ENCODE measurements at places on chromosomes 13 and 19.
A peak's percentile ranks its signal among the peaks of the same experiment; 100 is the strongest.

DNA sequence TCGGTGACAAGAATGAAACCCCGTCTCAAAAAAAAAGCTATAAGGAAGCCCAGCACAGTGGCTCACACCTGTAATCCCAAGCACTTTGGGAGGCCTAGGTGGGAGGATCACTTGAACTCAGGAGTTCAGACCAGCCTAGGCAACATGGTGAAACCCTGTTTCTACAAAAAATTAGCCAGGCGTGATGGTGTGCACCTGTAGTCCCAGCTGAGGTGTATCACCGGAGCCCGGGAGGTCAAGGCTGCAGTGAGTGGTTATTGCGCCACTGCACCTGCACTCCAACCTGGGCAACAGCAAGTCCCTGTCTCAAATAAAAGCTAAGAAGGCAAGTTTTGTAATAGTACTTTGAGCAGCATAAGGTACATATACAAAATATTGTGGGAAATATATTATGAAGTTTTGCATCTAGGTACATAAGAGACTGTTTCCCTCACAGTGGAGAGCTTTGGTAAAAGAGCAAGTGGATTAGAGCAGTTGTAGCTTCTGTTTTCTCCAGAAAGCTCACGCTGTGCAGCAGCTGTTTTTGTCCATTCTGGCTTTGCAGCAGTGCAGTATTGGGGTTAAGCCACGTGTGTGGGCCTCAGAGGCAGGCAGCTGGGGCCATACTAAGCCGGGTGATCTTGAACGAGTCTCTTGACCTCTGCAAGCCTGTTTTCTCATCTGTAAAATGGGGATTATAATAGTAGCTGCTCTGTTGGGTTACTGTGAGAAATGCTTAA, 35.4 kb downstream of the ARHGAP35 start:
- no peak for DNase-seq

- peak; percentile 82 for DNase-seq
These were observed 2.8 kb upstream of the LENG1 start for GRCh38 chr19:54162241-54162805.

GRCh38 chr19:18264971-18265540, 9.2 kb downstream of the IQCN start:
- no peak for DNase-seq

DNA sequence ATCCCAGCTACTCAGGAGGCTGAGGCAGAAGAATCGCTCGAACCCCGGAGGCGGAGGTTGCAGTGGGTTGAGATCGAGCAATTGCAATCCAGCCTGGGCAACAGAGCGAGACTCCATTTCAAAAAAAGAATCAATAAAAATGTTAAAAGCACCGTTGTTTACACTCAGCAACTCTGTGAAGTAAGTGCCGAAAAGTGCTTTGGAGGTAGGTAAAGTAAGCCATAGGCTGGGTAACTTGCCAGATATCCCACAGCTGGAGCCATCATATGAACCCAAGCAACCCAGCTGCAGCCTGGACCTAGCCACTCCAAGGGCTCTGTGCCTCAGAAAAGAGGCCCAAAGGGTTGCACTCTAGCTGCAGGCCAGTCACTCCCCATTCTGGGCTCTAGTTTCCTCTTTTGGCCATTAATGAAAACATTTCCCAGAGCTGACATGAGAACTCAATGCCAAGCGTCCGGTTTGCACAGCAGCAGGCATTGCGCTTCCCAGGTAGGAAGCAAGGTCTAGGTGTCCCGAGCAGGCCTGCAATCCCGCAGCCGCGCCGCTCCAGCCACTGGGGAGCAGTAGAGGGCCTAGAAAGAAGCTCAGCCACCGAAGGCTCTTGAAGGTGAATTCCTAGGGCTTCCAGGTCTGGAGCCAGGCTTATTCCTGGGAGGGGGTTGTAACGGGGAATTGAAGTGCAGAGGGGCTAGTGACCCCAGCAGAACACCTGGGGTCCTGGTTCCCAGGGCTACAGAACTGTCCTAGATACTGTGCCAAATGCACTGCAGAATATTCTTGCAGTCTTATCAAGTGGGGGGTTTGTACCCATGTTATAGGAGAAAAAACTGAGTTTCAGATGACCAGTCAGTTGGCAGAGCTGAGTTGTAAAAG, 4.1 kb upstream of the CD79A start:
- DNase-seq, result peak; percentile 74

DNA sequence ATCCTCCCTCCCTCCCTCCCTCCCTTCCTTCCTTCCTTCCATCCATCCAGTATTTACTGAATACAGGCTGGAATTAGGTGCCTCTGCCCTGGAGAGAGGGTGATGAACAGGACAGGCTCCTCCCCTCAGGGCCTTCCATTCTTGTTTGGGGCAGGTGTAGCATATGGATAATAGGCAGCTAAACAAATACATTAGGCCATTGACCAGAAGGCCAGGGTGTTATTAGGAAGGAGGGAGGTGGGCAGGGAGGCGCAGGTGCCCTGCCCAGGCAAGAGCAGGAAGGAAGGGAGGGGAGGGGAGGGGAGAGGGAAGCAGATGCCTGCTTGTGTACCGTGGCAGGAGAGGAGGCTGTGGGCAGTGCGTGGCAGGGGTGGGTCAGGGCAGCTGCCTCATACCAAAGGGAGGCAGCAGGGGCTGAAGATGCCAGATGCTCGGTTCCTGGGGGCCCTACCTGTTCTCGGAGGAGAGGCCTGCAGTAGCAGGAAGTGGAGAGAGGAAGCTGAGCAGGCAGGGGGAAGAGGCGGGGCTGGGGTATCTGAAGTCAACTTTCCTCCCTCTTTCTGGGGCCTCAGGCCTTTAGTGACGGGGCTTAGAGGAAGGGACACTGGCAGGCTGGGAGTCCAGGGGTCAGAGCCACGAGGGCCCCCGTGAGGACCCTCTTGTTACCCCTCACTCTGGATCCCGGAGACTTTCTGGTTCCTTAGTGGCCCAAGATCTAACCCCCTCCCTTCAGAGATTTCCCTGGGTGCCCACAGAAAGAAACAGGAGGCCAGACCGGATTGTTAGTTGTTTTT, at the start of gene RINL:
Gene RINL (minus strand): TSS at position 495 of the 794 bp plus-strand sequence. CDS start 1,533 bp downstream, outside the sequence.
- peak; percentile 80 for DNase-seq

DNA sequence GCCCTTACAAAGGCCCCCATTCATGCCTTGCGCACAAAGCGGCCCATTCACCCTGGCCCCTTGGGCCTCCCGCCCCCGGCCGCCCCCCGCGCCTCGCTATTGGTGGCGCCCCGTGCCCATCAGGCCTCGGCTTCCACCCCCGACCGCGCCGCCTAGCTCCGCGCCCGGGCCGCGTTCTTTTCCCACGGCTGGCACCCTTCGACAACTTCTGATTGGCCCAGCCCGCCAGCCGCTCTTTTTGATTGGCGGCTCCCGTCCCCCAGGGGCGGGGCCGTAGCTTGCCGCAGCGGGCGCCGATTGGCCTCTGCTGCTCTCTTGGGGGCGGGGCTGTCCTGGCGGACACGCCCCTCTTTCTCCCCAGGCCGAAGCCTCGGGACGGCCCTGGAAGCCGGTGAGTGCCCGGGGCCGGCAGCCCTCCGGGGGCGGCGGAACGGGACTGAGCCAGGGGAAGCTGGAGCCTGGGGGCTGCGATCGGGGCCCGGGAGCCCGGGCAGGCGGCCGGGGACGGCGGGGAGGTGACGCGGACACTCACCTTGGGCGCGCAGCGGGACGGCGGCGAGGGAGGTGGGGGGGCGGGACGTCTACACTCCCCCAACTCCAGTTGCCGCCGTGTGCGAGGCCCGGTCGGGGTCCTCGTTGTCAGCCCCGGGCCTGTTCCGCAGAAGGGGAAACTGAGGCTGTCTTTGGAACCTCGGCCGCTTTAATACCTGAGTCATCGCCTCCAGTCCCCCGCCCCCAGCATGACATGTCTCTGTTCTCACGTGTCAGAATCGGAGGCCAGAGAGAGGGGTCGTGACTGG, at the start of gene MYH14:
Gene MYH14 (plus strand): TSS at position 342 of the 800 bp plus-strand sequence. CDS start 6,744 bp downstream, outside the sequence.
- DNase-seq, result no peak

DNA sequence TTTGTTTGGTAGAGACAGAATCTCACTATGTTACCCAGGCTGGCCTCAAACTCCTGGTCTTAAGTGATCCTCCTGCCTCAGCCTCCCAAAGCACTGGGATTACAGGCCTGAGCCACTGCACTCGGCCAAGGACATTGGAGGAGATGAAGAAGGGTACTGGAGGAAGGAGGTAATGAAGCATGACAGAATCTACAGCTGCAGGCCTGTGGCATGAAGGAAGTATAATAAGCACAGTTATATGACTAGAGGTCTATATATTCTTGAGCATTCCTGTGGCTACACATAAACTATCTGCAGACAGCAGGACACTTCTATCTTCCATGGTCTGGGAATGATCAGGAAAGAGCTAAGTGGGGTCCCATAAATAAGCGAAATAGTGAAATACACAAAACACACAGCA, 18.2 kb downstream of the ZNF565 start:
- no peak for DNase-seq

DNA sequence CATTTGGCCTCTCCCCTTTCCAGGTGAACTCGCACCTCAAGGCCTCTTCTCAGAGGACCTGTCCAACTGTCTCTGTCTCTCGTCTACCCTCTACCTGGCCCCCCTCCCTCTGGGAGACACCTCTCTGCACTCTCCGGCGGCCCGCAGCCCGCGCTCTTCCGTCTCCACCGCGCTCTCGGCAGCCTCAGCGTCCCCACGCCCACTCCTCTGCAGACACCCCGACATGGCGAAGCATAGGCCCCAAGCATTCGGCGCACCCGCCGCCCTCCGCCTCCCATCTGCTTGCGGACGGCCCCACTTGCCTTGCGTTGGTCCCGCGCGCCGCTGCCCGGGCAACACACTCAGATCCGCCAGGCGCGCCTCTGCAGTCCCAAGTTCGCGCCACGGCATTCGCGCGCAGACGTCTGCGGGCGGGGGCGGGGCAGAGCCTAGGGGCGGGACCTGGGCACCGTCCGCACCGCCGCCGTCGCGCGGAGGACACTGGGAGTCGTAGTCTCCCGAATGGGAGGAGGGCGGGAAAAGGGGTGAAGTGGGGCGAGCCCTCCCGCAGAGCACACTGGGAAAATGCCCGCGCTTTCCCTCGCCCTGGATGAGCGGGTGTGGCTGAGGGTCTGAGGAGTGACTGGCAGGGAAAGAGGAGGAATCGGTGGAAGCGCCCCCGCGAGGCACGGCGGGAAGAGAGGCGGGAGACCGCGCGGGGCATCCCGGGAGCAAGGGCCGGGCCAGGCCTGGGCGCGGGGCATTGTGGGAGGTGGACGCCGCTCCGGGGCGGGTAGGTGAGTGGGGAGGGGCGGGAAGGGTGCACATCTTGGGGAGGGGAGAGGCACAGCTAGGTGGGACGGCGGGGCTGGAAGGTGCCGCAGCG, at the start of the genes LIG1 and ZSWIM9:
Gene LIG1 (minus strand): TSS at position 406 of the 865 bp plus-strand sequence. CDS start 4,778 bp downstream, outside the sequence.
Gene ZSWIM9 (plus strand): TSS at position 742 of the 865 bp plus-strand sequence. CDS start 1,123 bp downstream, outside the sequence.
- peak; percentile 91 for DNase-seq

GRCh38 chr19:15779756-15780476, 7.5 kb upstream of the OR10H5 start:
- DNase-seq, result no peak

- DNase-seq, result peak; percentile 72
These were observed 426 bp downstream of the MYO9B start for GRCh38 chr19:17075864-17076542.

- DNase-seq, result peak; percentile 8
These were observed 71.2 kb upstream of the GTF3A start for GRCh38 chr13:27353166-27353583.

- no peak for DNase-seq
These were observed 1096.8 kb upstream of the PCDH20 start for GRCh38 chr13:62512194-62513141.

DNA sequence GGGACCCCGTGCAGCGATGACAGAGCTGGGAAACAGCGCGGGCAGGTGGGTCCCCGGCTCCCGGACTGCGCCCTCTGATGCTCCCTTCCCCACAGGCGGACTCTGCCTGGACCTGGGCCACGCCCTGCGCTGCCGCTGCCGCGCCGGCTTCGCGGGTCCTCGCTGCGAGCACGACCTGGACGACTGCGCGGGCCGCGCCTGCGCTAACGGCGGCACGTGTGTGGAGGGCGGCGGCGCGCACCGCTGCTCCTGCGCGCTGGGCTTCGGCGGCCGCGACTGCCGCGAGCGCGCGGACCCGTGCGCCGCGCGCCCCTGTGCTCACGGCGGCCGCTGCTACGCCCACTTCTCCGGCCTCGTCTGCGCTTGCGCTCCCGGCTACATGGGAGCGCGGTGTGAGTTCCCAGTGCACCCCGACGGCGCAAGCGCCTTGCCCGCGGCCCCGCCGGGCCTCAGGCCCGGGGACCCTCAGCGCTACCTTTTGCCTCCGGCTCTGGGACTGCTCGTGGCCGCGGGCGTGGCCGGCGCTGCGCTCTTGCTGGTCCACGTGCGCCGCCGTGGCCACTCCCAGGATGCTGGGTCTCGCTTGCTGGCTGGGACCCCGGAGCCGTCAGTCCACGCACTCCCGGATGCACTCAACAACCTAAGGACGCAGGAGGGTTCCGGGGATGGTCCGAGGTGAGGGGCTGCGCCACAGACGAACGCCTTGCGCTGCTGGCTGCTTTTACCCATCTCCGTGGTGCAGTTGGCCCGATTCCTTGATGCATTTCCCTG, 7.8 kb upstream of the SELENOV start:
- peak; percentile 61 for DNase-seq

- no peak for DNase-seq
These were observed 10.2 kb downstream of the MPHOSPH8 start for GRCh38 chr13:19643652-19644051.

DNA sequence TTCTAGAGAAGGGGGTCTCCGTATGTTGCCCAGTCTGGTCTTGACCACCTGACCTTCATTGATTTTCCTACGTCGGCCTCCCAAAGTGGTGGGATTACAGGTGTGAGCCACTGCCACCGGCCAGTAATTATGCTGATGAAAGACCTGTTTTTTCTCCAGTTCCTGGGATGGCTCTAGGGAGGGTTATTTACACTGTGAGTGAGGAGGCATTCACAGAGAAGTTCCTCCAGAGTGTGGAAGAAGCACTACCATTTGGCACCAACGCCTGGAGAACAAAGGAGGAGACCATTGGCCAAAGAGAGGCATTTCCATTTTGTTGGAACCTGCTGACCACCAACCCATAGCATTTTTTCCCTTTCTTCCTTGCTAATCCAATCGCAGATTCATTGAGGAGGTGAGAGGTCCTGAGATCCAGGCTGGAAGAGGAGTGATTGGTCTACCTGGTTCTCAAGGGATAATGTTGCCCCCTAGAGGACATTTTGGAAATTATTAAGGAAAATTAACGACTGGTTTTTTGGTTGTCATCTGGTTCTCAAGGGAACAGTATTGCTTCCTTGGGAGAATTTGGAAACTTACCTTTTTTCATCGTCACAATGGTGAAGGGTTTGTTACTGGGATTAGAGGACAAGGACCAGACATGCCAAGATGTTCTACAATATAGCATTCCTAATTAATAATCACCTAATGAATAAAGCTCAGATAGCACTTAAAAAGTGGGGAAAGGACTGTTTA, 5.5 kb upstream of the SAE1 start:
- DNase-seq, result peak; percentile 79

DNA sequence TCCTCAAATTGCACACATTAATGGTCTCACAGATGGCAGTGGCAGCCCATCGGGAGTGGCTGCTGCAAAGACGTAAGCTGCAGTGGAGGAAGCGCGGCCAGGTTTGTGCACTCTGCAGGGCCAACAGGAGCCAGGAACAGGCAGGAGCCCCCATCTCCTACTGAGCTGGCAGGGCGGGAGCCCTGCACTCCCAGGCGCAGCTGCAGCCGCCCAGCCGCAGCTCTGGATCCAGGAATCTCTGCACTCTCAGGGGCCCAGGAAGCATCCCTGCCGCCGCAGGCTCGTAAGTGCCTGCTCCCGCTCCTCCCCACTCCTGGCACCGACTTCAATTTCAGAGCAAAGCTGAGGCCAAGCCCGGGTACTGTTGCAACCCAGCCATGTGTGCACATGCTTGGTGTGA, 37.5 kb downstream of the ANKRD27 start:
- DNase-seq, result no peak

GRCh38 chr13:65470781-65471180, 1759.4 kb downstream of the PCDH9 start:
- no peak for DNase-seq

Measured in CD4-positive, alpha-beta T cell treated with Interleukin-17A for 1 hour (primary cell).